ENCODE measurements at places on chromosomes 11 and 22. TPM values are rescaled to one million over a fixed set of nuclear protein-coding genes. Genes with fewer than 3 reads are reported as not detected.

The APOL4 gene
- total RNA-seq = 2.0 TPM

The NXPE2 gene
- not detected for total RNA-seq

The KCNJ5 gene
- not detected for total RNA-seq

The FADS1 gene
- total RNA-seq = 74.1 TPM

The VSIG10L2 gene
- not detected for total RNA-seq

The RAB39A gene
- not detected for total RNA-seq

The SART1 gene
- total RNA-seq = 71.2 TPM

The OR51A2 gene
- not detected for total RNA-seq

The TRIM66 gene
- 4.1 TPM for total RNA-seq

The TRIM48 gene
- total RNA-seq = not detected

The RFPL1 gene
- total RNA-seq = not detected

The CNIH2 gene
- total RNA-seq = not detected

The MMP7 gene
- total RNA-seq = not detected

The CFAP68 gene
- 11.3 TPM for total RNA-seq

The OR52N4 gene
- not detected for total RNA-seq

The CRACR2B gene
- total RNA-seq = 1.3 TPM

The BIK gene
- not detected for total RNA-seq

The PRR5L gene
- total RNA-seq = 0.54 TPM

The VWCE gene
- total RNA-seq = 13.9 TPM

The MOV10L1 gene
- total RNA-seq = 5.1 TPM

The USP2 gene
- not detected for total RNA-seq

The NUCB2 gene
- total RNA-seq = 327 TPM

The MFRP gene
- total RNA-seq = 0.08 TPM

The SLC37A2 gene
- 0.63 TPM for total RNA-seq

The FERMT3 gene
- total RNA-seq = 7.2 TPM

The SLC5A1 gene
- total RNA-seq = under 0.01 TPM

The PACS1 gene
- 31.5 TPM for total RNA-seq

The NDUFA6 gene
- 66.8 TPM for total RNA-seq
